ENCODE measurements at places on chromosomes 1 and 21.

- no peak for DNase-seq
Measured at GRCh38 chr1:114263343-114263742, 109.7 kb upstream of the SYT6 start.

DNA sequence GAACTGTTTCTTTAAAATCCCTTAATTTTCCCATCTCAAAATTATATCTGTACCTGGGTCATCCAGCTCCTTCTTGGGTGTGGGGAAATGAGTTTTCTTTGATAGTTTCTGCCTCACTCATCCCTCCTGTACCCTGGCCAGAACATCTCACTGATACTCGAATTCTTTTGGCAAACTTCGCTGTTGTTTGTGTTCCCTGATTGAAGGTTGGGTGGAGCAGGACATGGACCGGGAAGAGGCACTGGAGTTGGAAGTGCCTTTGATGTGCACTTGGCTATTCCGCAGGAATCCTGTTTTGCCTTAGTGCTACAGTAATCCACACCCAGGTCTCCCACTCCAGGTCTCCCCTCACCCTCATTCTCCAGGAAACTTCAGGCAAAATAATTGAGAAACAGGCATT is 11.2 kb downstream of the MINDY1 start:
- DNase-seq, result no peak

DNA sequence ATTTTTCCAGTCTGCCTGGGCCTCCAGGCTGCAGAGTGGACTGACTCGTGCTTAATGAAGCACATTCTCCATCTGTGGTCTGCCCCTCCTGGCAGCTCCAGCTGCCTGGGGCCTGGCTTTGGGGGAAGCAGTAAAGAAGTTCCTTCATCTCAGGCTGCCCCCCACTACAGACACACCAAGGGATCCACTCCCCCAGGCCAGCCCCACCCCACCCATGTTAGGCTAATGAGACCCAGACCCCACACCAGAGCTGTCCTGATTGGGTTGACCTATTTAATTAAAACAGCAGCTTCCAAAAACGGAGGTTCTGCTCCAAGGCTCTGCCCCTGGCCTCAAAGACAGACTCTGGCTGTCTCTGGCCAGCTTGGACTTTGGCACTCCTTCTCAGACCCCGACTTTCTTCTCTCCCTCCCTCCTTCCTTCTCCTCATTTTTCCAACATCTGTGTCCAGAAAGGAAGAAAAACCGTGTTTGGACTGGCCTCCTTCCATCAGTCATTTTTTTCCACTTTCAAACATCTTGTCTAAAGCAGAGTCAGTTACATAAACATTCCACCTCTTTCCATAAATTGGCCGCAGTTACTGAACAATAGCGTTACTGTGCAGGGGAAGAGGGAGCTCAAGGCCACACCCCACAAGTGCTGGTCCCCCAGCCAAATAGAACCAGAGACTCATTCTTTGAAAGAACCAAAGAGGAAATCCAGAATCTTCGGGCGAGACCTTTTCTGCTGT is 29.7 kb downstream of the SERTAD4 start:
- DNase-seq, result no peak

DNA sequence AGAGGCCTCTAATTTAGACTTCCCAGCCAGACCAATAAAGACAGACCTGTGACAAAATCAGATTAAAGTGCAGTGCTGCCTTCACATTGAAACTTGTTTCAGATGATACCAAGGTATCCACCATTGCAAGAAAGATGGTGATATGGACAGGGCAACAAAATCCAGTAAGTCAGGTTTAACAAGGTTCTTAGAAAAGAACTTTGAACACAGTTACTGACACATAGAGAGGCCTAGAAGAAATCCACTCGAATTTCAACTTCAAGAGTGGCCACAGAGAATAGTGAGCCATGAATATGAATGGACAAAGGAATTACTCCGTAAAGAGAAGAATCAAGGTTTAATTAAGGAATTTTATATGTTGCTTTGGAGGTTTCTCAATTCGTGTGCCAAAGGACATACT is 230.4 kb downstream of the KCNT2 start:
- no peak for DNase-seq

DNA sequence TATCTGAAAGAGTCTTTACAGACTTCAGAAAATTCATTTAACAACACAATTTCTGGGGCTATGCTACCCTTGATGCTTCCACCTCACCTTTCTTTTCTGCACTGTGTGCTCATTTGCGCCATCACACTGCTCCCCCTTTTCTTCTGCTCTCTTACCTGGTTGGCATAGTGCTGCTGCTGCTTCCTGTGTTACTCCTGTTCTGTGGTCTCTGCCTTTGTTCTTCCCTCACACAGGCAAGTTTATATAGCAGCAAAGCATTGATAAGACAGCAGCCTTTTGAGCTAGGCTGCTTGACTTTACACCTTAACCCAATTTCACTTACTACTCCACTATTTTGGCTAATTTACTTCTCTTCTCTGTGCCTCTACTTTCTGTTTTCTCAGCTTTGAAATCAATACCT is 18.3 kb downstream of the SGIP1 start:
- no peak for DNase-seq

DNA sequence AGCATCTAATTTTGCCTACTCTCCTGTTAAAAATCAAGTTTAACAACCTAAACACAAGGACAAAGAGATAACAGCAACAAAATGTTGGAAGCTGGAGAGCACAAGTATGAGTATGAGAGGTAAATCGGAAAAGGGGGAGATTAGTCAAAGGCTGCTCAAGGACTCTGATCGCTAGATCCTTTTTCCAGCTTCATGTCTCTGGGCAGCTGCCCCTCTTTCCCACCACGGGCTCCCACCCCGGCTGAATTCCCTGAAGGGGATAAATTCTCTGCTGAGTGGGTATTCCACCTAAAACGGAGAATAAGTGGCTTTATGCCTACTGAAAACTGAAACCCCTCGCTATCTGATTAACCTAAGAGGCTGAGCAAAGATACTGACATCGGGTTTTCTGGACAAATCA is 696 bp upstream of the CTBS start:
- no peak for DNase-seq
